Left colon (tissue), 2 donors: ENCODE measurements at places on chromosomes 5 and 9. TPM values are rescaled to one million over a fixed set of nuclear protein-coding genes. Genes with fewer than 3 reads are reported as not detected.

LCNL1 gene
- total RNA-seq = not detected

IL3 gene
- total RNA-seq = not detected

ABLIM3 gene
- 3.4 TPM for total RNA-seq

GRCh38 chr5:141680751-141681201 lies 1.3 kb downstream of the ARAP3 start:
- peak; percentile 31 for DNase-seq
